ENCODE measurements at places on chromosomes 1 and 21.

DNA sequence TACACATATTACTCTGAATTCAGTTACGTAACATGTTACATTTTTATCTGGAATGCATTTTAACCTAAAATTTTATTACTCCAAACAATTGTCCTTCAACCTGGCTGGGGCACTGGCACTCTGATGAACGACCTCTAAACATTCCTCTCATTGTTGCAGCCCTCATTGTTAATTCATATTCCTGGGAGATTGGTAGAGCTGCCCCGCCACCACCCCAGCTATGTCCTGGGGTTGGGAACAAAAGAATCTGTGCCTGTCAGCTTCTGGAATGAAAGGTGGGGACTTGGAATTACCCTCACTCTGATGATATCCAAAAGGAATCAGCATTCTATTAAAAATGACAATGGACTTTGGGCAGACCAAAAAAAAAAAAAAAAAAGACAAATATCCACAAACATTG lies 38.0 kb upstream of the DESI2 start:
- no peak for DNase-seq

DNA sequence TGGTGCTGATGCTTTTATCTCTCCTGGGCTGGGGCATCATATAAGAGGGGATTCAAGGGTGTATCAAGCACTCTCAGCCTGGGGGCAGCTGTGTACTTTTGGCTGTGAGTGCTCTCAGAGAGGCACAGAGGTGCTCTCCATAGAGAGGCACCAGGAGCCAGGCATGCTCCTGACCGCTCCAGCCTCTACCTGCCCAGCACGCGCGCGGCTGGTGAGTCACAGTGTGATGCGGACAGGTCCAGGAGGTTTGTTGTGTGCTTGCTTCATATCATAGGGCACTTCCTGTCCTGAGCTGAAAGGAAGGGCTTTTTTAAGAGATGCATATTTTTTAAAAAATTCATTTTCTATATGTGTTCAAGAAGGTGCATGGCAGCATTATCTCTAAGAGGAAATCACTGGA lies 93.6 kb upstream of the BCAR3 start:
- no peak for DNase-seq

GRCh38 chr1:160975026-160975425 lies 20.4 kb upstream of the ITLN2 start:
- DNase-seq, result no peak

DNA sequence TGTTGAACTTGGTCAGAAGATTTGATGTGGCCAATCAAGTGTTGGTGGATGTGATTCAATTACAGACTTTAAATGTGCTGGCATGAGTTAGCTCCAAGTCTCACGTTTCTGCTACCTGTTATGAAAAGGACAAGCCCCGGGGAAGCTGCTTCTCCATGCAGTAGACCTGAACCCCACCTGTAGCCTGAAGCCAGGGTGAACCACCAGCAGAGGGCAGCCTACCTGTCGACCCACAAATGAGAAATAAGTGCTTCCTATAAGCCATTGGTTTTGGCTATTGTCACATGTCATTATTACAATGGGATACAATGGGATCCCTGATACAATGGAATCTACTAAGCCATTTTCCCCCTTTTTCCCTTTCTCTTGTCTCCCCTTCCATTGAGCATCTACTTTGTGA lies 230.2 kb downstream of the PRDM2 start:
- DNase-seq, result peak; percentile 30

- DNase-seq, result no peak
Measured at GRCh38 chr1:100188617-100189016, 10.6 kb upstream of the LRRC39 start.

DNA sequence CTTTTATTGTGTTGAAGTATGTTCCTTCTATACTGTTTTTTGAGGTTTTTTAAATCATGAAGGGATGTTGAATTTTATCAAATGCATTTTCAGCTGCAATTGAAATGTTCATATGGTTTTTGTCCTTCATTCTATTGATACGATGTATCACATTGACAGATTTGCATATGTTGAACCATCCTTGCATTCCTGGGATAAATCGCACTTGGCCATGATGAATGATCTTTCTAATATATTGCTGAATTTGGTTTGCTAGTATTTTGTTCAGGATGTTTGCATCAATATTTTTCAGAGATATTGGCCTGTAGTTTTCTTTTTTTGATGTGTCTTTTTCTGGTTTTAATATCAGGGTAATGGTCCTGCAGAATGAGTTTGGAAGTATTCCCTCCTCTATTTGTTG lies 214.0 kb downstream of the LMO4 start:
- no peak for DNase-seq

DNA sequence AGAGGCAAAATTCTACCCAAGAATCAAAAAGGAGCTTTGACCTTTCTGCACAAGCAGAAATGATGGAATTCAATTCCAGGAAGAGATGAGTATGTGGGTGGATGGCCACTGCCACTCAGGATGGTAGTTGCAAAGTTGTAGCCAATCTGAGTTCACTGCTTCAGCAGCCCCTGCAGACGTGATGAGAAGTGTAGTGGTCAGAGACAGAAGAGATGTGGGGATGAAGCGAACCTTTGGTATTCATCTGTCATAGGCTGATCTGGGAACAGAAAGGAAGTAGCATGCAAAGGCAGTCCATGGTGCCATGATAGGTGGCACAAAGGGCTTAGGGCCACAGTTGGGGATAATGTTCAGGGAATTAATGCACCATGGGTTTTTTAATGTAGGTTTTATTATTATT lies 81.1 kb upstream of the PGBD5 start:
- DNase-seq, result no peak

- no peak for DNase-seq
Measured at GRCh38 chr1:6163191-6163972, 16.7 kb downstream of the CHD5 start.

- no peak for DNase-seq
Measured at GRCh38 chr1:92992054-92992453, 30.8 kb upstream of the DIPK1A start.

GRCh38 chr1:36464605-36465393 lies 615 bp upstream of the MRPS15 start:
- no peak for DNase-seq

GRCh38 chr1:236395230-236395946 lies 1.3 kb downstream of the EDARADD start:
- DNase-seq, result peak; percentile 41

DNA sequence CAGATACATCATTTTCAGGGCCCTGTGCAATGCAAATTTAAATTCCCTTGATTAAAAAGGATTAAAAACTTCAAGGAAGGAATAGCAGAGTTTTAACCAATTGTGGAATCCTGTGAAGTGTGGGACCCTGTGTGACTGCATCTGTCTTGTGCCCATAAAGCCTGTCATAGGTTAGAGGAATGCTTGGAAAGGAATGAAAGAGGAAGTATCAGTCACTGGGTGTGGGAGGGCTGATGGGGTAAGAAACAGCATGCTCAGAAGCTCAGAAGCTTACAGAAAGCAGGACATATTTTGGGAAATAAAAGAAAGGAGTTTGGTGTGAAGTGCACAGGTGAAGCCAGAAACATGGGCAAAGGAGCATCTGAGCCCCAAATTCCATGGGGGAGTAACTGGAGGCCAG lies 150.8 kb upstream of the ETV3 start:
- DNase-seq, result no peak

GRCh38 chr1:219352961-219353651 lies 179.4 kb downstream of the LYPLAL1 start:
- no peak for DNase-seq

DNA sequence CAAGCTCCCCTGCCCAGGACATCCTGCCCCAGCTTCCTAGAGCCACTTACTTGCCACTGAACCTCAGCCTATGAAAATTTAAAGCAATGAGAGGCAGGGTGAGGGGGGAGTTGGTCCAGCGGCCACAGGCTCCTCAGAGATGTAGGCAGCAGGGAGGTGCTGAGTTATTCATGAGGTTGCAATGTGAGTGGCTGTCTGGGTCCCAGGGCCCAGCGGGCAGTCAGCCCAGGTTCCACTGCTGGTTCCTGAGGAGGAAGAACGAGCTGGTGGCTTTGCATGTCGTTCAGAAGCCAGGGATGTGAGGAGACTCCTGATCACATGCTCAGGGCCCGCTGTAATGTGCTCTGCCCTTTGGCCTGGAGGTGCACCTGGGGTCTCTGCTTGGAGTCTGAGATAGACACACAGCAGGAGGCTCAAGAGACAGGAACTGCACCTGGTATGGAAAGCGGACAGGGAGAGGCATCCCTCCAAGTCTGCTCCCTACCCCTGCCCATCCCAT lies at the start of gene KNCN:
KNCN (minus strand) TSS at position 51 of the 499 bp plus-strand sequence. CDS start 432 bp downstream, outside the sequence.
- no peak for DNase-seq

DNA sequence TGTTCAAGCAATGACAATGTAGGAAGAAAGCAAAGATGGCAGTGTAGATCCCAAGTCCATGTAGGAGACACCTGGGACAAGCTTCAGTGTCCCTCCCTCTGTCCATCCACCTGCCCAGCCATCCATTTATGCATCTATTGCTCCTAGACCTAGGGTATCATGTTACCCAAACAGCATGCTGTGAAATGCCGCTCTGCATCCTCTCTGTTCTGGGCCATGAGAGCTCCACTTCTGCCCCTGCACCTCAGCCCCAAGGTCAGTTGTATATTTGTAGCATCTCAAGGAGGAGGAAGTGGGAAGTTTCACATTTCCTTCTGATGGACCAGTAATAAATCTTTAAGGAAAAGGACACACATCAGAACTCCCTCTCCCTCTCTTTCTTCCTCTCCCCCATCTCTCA lies 27.9 kb upstream of the TSPEAR start:
- DNase-seq, result no peak

- no peak for DNase-seq
Measured at GRCh38 chr1:30310966-30311742, 412.2 kb downstream of the MATN1 start.

GRCh38 chr1:221263831-221264767 lies 384.9 kb downstream of the HLX start:
- DNase-seq, result peak; percentile 57

GRCh38 chr1:61523893-61524605 lies 200.9 kb downstream of the TM2D1 start:
- DNase-seq, result no peak

- DNase-seq, result no peak
Measured at GRCh38 chr1:84069236-84069845, 70.4 kb upstream of the TTLL7 start.

- DNase-seq, result peak; percentile 58
Measured at GRCh38 chr21:42120101-42120902, 49.2 kb downstream of the UMODL1 start.

GRCh38 chr1:201900476-201900875 lies 11.8 kb downstream of the SHISA4 start:
- DNase-seq, result no peak

- no peak for DNase-seq
Measured at GRCh38 chr1:221117133-221117532, 237.9 kb downstream of the HLX start.

DNA sequence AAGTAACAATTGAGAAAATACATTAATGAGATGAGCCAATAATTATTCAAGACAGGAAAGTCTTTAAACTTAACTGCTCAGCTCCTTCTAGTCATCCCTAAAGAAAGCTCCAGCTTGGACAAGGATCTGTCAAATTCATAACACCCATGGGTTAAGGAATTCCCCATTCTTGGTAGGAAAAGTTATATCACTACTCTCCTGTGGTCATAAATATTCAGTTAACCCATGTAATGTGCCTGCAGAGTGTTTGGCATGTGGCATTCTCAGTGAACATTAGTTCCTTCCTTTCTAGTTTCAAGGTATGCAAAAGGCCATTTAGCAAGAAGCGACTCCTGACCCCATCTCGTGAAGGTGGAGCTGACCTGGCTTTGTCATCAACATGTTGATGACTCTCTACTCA lies 76.7 kb upstream of the VCAM1 start:
- DNase-seq, result no peak

DNA sequence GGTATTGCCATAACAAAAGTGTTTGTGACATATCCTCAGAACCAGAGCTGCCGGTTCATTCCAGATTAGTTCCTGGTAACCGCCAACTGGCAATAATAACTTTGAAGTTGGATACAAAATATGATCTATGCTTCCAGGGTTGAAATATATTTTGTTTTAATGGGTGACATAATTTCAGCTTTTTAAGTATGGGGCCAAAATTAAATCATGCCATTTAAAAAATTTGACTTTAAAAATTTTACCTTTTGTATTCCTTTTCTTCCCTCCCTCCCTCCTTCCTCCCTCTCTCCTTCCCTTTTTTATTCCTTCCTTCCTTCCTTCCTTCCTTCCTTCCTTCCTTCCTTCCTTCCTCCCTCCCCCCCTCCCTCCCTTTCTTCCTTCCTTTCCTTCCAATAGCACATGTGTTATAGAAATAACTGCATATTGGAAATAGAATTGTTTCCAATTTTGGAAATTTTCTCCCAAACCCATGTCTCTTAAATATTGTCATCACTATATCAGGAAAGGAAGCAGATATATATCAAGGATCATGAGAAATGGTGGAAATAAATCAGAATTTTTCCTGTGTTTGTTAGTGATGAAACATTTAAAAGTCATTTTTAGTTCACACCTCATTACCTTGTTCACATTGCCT lies 12.0 kb upstream of the KIFAP3 start:
- no peak for DNase-seq

DNA sequence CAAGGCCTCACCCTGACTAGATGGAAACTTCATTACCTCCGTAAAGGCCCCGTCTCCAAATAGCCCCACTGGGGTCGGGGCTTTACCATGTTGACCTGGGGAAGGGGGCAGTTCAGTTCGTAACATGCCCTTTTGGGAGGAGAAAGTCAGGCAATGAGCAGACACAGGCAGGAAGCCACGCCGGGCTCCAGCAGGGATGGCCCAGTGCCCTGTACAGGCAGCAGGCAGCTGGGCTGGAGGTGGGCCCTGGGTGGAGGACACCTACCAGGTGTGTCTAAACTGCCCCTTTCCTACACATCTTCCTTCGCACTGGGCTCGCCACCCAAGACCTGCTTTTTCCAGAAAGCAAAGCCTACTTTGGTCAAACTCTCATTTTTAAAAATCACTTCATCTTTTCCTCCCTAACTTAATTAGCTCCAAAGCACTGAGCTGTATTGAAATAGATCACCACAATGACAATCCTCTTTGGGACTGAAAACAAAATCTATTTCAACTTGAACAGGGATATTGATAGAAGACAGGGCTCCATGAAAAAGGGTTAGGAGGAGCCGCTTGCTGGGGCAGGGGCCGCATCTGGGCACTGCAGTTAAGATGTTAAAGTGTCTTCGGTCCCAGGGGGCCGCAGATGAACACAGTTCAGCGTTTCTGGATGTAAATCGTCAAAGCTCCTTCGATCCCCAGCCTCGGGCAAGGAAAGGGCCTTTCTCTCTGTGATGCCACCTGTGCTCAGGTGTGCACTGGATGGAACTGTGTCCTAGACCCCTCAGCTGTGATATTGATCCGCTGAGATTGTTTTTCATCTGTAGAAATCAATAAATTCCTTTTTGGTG lies 104.6 kb downstream of the PDE9A start:
- DNase-seq, result no peak

DNA sequence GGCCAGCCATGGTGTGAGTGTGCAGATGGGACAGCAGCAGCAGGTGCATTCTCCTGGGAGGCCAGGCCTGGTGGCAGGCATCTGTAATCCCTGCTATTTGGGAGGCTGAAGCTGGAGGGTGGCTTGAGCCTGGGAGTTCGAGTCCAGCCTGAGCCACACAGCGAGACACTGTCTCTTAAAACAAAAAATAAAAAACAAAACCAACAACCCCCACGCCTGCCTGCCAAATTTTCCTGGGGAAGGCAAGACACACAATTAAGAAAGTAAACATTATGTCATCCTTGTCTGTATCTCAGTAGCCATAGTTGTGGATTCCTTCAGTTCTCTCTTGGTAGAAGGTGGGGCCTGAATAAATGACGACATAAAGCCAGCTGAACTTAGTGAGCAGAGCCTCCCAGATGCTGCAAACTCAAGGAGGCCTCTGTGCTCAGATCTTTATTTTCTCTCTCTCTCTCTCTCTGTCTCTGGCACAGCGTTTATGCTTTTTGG lies 57.6 kb upstream of the CD34 start:
- DNase-seq, result no peak

- DNase-seq, result no peak
Measured at GRCh38 chr1:30684881-30685795, 38.2 kb downstream of the MATN1 start.
